ENCODE measurements at places on chromosomes 2 and 18.

- H3K27me3 ChIP-seq = no peaks in the 10 kb centered on the region
- H3K4me3 ChIP-seq = no peak overlapping the region
- H3K27ac ChIP-seq = no peak overlapping the region
- no peak for DNase-seq
- H3K36me3 ChIP-seq = no peaks in the 10 kb centered on the region
Observed at GRCh38 chr18:73669297-73669696, 478.3 kb downstream of the FBXO15 start.

DNA sequence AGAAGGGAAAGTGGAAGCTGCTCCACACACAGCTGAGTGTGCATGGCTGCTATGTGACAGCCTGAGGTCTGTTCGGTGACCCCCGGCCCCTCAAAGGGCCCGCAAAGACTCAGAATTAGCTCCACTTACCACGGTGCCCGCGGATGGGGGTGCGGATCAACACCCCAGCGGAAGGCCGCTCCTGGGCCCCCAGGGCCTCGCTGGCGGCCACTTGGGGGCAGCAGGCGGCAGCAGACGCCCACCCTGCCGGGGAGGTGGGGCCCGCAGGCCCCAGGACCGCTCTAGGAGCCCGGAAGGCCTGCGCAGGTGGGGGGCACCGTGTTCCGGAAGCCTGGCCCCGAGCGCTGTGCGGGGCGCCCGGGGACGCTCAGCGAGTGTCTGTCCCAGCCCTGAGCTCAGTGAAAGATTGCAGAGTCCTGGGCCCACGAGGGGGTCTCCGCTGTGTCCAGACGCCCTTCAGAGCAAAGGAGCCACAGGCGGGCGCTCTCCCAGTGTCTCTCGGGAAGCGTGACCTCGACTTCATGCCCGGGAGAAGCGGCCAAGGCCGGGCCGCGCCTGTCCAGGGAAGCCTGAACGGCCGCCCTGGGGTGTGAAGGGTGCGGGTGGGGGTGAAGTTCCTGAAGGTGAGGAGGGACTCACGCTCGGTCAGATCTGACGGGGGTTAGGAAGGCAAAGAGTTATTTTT, 118.7 kb downstream of the VAPA start:
- H3K4me1 ChIP-seq = no peaks in the 10 kb centered on the region
- no peak overlapping the region for H3K4me3 ChIP-seq
- no peak for DNase-seq
- peaks cover 68% of the 10 kb centered on the region for H3K27me3 ChIP-seq
- H3K36me3 ChIP-seq = no peaks in the 10 kb centered on the region

DNA sequence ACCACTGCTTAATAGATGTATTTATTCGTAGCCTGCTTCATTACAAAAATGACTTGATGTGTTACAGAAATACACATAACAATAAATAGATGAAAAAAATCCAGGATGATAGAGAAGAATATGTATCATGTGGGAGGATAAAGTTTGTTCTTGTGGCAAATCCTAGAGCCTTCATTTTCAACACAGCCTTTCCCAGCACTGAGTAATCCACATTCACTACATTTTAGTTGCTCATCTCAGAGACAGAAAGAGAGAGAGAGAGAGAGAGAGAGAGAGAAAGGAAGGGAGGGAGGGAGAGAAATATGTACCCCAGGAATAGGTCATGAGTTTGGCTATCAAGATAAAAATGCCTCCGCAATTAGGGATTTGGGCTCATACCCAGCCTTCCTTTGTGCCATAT, 144.3 kb downstream of the RBMS1 start:
- peaks cover 7% of the 10 kb centered on the region for H3K36me3 ChIP-seq
- H3K4me3 ChIP-seq = no peak overlapping the region
- peaks cover 59% of the 10 kb centered on the region for H3K4me1 ChIP-seq
- DNase-seq = no peak
- no peaks in the 10 kb centered on the region for H3K27me3 ChIP-seq
- peak overlapping the region; percentile 65 for H3K27ac ChIP-seq

DNA sequence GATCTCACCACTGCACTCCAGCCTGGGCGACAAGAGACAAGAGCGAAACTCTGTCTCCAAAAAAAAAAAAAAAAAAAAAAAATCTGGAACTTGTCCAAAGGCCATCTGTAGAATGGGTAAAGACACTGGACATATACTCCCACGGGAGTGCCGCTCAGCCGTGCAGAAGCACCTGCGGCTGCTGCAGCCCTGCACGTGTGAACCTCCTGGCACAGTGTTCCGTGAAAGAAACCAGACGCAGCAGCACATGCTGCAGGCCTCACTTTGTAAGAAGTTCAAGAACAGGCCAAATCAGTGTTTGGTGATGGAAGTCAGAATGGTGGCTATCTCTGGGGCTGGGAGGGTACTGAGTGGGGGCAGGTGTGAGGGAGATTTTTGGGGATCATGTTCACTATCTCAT, 6.5 kb downstream of the CHRND start:
- H3K36me3 ChIP-seq = peaks cover 2% of the 10 kb centered on the region
- no peak overlapping the region for H3K27ac ChIP-seq
- peaks cover 60% of the 10 kb centered on the region for H3K27me3 ChIP-seq
- DNase-seq = no peak
- peaks cover 15% of the 10 kb centered on the region for H3K4me1 ChIP-seq

- no peak overlapping the region for H3K27ac ChIP-seq
- no peak overlapping the region for H3K4me3 ChIP-seq
- no peaks in the 10 kb centered on the region for H3K4me1 ChIP-seq
- no peak for DNase-seq
- H3K36me3 ChIP-seq = no peaks in the 10 kb centered on the region
Observed at GRCh38 chr2:41940745-41941063, 107.1 kb upstream of the PKDCC start.
